ENCODE measurements at places on chromosomes 5 and 9. TPM values are rescaled to one million over a fixed set of nuclear protein-coding genes. Genes with fewer than 3 reads are reported as not detected.

DNA sequence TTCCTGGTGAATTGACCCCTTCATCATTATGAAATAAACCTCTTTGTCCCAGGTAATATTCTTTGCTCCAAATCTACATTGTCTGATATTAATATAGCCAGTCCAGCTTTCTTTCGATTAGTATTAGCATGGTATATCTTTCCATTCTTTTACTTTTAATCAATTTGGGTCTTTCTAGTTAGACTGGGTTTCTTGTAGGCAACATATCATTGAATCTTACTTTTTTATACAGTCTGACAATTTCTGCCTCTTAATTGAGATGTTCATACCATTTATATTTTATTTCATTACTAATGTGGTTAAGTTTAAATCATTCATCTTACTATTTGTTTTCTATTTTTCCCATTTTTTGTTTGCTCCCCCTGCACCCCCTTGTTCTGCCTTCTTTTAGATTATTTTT, 61.7 kb upstream of the LIFR start:
- H3K27ac ChIP-seq: no peak overlapping the region
- no peak for DNase-seq
- no peaks in the 10 kb centered on the region for H3K27me3 ChIP-seq
- no peak overlapping the region for H3K4me3 ChIP-seq

- H3K27me3 ChIP-seq: no peaks in the 10 kb centered on the region
- DNase-seq: no peak
- no peaks in the 10 kb centered on the region for H3K4me1 ChIP-seq
- no peak overlapping the region for H3K27ac ChIP-seq
- no peaks in the 10 kb centered on the region for H3K36me3 ChIP-seq
Observed at GRCh38 chr9:108117795-108118194, 628.2 kb upstream of the KLF4 start.

DNA sequence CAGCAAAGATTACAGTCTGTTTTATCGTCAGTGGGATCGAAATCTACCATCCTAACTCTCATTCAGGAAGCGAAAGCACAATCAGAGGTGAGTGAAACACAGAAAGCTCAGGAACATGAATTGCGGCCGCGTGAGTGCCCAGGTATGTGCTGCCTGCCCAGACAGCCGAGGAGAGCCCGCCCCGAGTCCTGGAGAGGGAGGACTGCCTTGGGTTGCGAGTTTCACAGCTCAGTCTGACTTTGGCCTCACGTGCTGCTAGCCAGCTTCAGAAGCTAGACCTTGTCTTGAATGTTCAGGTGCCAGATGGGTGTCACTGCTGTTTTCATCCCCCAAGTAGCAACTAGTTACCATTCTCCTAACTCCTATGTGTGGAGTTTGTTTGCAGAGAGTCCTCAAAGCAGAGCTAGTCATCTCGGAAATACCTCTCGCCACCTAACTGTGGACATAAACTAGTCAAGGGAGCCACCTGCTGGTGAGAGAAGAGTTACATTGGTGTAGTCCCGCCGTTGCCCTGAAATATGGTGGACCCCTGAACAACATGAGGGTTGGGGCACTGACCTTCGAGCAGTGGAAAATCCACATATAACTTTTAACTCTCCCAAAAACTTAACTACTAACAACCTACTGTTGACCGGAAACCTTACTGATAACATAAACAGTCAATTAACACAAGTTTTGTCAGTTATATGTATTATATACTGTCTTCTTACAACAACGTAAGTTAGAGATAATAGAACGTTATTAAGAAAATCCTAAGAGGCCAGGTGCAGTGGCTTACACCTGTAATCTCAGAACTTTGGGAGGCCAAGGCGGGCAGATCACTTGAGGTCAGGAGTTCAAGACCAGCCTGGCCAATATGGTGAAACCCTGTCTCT, 80.9 kb downstream of the GOLPH3 start:
- H3K36me3 ChIP-seq: no peaks in the 10 kb centered on the region
- no peaks in the 10 kb centered on the region for H3K4me1 ChIP-seq
- no peak overlapping the region for H3K27ac ChIP-seq

GRCh38 chr5:147445917-147446316, 64.0 kb downstream of the DPYSL3 start:
- no peak for DNase-seq
- no peak overlapping the region for H3K4me3 ChIP-seq
- H3K36me3 ChIP-seq: no peaks in the 10 kb centered on the region
- H3K27ac ChIP-seq: no peak overlapping the region

GRCh38 chr5:176823869-176824412, 13.6 kb downstream of the UNC5A start:
- no peaks in the 10 kb centered on the region for H3K4me1 ChIP-seq
- DNase-seq: no peak
- no peak overlapping the region for H3K4me3 ChIP-seq
- H3K27me3 ChIP-seq: peaks cover 19% of the 10 kb centered on the region
- no peak overlapping the region for H3K27ac ChIP-seq

Gene SLC25A2
- total RNA-seq: 0.20 TPM

Gene CTNND2
- total RNA-seq: not detected

Gene PCDHGC4
- total RNA-seq: not detected
